ENCODE measurements at places on chromosomes 7 and 10. TPM values are rescaled to one million over a fixed set of nuclear protein-coding genes. Genes with fewer than 3 reads are reported as not detected.
A peak's percentile ranks its signal among the peaks of the same experiment; 100 is the strongest.

DNA sequence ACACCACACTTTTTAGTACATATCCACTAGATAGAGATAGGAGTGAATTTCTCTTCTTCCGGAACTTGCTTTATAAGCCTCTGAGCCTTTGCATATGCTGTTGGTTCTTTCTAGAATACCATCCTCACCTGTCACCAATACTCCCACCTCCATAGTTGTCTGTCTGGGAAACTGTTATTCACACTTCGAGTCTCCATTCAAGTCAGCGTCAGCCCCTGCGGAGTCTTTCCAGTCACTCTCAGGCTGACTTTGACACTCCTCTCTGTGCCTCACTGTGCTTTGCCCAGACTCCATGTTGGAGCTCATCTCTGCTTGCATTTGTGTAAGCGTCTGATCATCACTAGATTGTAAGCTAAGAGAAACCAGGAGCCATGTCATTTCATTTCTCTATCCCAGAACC lies 66.5 kb upstream of the NRBF2 start:
- DNase-seq: no peak
- no peak overlapping the region for H3K27ac ChIP-seq
- H3K36me3 ChIP-seq: peaks cover 2% of the 10 kb centered on the region

DNA sequence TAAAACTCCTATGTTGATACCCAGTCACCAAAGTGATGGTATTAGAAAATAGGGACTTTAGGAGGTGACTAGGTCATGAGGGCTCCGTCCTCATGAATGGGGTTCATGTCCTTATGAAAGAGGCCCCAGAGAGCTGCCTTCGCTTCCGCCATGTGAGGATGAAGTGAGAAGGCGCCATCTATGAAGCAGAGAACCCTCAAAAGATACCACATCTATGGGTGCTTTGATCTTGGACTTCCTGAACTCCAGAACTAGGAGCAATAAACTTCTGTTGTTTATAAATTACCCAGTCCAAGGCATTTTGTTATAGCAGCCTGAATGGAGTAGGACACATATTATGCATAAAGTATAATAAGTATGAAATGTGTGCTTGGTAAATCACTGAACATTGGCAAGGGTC lies 8.1 kb upstream of the PDSS1 start:
- peaks cover 2% of the 10 kb centered on the region for H3K4me1 ChIP-seq
- H3K27me3 ChIP-seq: peaks cover 21% of the 10 kb centered on the region
- H3K4me3 ChIP-seq: no peak overlapping the region
- no peak overlapping the region for H3K27ac ChIP-seq
- no peak for DNase-seq

- H3K27ac ChIP-seq: no peak overlapping the region
- no peaks in the 10 kb centered on the region for H3K4me1 ChIP-seq
- no peak overlapping the region for H3K4me3 ChIP-seq
- H3K27me3 ChIP-seq: no peaks in the 10 kb centered on the region
- no peak for DNase-seq
Observed at GRCh38 chr10:24694086-24694485, 29.6 kb downstream of the ARHGAP21 start.

- H3K4me1 ChIP-seq: peaks cover 8% of the 10 kb centered on the region
- no peak for DNase-seq
- H3K27me3 ChIP-seq: peaks cover 10% of the 10 kb centered on the region
- no peaks in the 10 kb centered on the region for H3K36me3 ChIP-seq
- no peak overlapping the region for H3K27ac ChIP-seq
Observed at GRCh38 chr7:36469236-36469635, 79.6 kb downstream of the ANLN start.

DNA sequence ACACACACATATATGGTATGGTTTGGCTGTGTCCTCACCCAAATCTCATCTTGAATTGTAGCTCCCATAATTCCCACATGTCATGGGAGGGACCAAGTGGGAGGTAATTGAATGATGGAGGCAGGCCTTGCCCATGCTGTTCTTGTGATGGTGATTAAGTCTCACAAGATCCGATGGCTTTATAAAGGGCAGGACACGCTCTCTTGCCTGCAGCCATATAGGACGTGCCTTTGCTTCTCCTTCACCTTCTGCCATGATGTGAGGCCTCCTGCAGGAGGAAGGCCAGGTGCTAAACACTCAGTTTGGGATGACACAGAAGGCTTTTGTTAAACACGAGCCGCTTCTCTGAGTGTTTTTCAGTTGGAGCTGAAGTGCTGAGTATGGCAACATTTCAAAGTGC lies 205.3 kb upstream of the KLF6 start:
- H3K36me3 ChIP-seq: no peaks in the 10 kb centered on the region
- peaks cover 2% of the 10 kb centered on the region for H3K4me1 ChIP-seq
- peaks cover 3% of the 10 kb centered on the region for H3K27me3 ChIP-seq
- no peak overlapping the region for H3K27ac ChIP-seq
- no peak for DNase-seq

DNA sequence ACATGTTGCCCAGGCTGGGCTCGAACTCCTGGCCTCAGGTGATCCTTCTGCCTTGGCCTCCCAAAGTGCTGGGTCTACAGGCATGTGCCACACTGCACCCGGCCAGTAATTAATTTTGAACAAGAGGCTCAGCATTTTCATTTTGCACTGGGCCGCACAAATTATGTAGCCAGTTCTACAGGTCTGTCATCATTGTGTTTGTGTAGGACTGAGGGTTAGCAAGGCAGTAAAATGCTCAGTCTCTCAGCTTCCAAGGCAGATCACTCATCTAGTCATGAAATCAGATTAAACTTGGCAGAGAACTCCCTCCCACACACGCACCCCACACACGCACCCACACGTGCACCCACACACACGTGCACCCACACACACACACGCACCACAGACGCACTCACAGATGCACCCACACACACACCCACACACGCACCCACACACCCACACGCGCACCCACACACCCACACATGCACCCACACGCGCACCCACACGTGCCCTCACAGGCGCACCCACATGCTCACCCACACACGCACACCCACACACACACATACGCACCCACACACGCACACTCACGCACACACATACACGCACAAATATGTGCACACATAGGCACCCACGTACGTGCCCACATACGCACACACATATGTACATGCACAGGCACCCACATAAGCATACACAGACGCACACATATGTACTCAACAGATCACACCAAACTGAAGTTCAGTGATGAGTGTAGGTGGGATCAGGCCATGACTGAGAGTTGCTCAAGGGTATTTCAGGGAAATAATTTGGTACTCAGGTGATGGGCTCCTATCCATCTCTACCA lies 27.8 kb upstream of the PROSER2 start:
- no peaks in the 10 kb centered on the region for H3K27me3 ChIP-seq
- H3K27ac ChIP-seq: no peak overlapping the region
- H3K4me3 ChIP-seq: no peak overlapping the region
- no peak for DNase-seq
- H3K36me3 ChIP-seq: no peaks in the 10 kb centered on the region
- H3K4me1 ChIP-seq: peaks cover 2% of the 10 kb centered on the region

- no peak overlapping the region for H3K4me3 ChIP-seq
- no peak overlapping the region for H3K27ac ChIP-seq
- H3K4me1 ChIP-seq: no peaks in the 10 kb centered on the region
- no peaks in the 10 kb centered on the region for H3K36me3 ChIP-seq
- H3K27me3 ChIP-seq: no peaks in the 10 kb centered on the region
Observed at GRCh38 chr7:38796626-38797501, 112.1 kb downstream of the VPS41 start.

GRCh38 chr10:11667756-11668155 lies 56.3 kb upstream of the USP6NL start:
- no peak for DNase-seq
- H3K4me1 ChIP-seq: peaks cover 5% of the 10 kb centered on the region
- no peak overlapping the region for H3K4me3 ChIP-seq

GRCh38 chr10:116215651-116216050 lies 57.4 kb downstream of the GFRA1 start:
- no peaks in the 10 kb centered on the region for H3K36me3 ChIP-seq
- H3K4me1 ChIP-seq: no peaks in the 10 kb centered on the region
- no peaks in the 10 kb centered on the region for H3K27me3 ChIP-seq
- H3K4me3 ChIP-seq: no peak overlapping the region
- H3K27ac ChIP-seq: no peak overlapping the region

- peak; percentile 59 for DNase-seq
- H3K4me3 ChIP-seq: peak overlapping the region; percentile 77
- peak overlapping the region; percentile 59 for H3K27ac ChIP-seq
- peaks cover 24% of the 10 kb centered on the region for H3K27me3 ChIP-seq
- H3K36me3 ChIP-seq: peaks cover 20% of the 10 kb centered on the region
- H3K4me1 ChIP-seq: peaks cover 5% of the 10 kb centered on the region
Observed at GRCh38 chr7:26376175-26376917, 84.7 kb downstream of the SNX10 start.

GRCh38 chr10:30842185-30842584 lies 189.5 kb downstream of the ZNF438 start:
- no peaks in the 10 kb centered on the region for H3K4me1 ChIP-seq
- H3K4me3 ChIP-seq: no peak overlapping the region
- H3K27ac ChIP-seq: no peak overlapping the region
- no peaks in the 10 kb centered on the region for H3K27me3 ChIP-seq

PPP1R9A gene
- total RNA-seq: 0.07 TPM

MRLN gene
- total RNA-seq: not detected

MYL10 gene
- not detected for total RNA-seq

CD36 gene
- not detected for total RNA-seq

FAM131B gene
- total RNA-seq: 2.6 TPM

LDB3 gene
- 0.23 TPM for total RNA-seq

Data from activated CD8-positive, alpha-beta memory T cell treated with anti-CD3 and anti-CD28 coated beads, Interleukin-2, amount 10 ng/mL, durations not matched to agents 7 days and 5 days (primary cell).